AML-193 (cell line): ENCODE measurements at places on chromosomes 11 and 22.

- DNase-seq = no peak
These were observed 45.9 kb upstream of the TEAD1 start for GRCh38 chr11:12628314-12628713.

- no peak for DNase-seq
These were observed 58.4 kb downstream of the PPFIBP2 start for GRCh38 chr11:7572001-7572712.

DNA sequence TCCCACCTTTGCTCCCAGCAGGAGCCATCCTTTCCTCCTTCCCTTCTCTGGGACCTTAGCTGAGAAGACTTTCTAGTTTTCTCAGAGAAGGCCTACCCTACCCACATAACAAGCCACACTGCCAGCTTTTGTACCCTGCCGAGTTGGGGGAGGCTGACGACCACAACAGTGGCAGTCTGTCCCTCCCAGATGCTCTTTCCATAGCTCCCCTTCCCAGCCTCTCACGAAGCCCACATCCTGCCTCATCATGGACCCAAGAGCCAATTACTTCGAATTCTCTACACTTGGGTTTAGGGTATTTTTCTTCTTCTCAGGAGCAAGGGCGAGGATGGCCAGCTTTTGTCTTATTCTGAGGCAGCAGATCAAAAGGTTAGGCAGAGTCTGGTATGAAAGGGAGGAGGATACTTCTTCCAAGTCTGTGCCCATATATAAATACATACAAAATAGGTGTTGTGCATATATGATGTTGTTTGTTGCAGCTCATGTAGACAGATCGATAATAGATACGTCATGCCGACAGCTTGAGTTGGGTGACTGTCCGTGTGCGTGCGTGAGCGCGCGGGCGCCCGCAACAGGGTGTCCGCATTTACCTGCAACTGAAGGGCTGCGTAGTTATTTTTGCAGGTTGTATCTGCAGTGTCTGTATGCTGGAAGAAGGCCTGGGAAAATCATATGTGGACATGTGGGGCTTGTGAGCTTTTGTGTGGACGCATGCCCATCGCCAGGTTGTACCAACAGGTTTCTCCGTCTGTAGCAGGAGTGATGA lies 846 bp upstream of the NRGN start:
- DNase-seq = no peak

DNA sequence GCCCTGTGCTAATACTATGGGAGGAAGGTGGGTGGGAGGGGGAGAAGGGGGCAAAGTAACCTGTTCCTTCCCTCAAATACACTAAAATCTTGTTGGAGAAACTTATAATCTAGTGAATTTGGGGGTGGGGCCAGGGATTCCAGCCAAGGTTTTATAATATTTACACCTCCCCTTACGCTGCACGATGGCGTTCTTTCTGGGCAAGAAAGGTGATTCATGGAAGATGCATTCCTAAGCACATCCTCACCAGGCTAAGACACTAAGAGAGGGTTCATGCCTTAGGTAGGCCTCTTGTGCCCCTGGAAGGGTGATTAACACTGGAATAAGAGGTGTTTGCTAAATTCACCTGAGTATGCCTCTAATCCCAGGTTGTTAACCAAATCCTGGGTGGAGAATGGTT lies 82.6 kb downstream of the BARX2 start:
- DNase-seq = no peak

- DNase-seq = no peak
These were observed 317.3 kb upstream of the ANO3 start for GRCh38 chr11:26014456-26015115.

GRCh38 chr11:128563308-128563707 lies 24.1 kb downstream of the ETS1 start:
- no peak for DNase-seq

GRCh38 chr22:35838855-35839576 lies 121.3 kb downstream of the APOL5 start:
- DNase-seq = peak; percentile 61

DNA sequence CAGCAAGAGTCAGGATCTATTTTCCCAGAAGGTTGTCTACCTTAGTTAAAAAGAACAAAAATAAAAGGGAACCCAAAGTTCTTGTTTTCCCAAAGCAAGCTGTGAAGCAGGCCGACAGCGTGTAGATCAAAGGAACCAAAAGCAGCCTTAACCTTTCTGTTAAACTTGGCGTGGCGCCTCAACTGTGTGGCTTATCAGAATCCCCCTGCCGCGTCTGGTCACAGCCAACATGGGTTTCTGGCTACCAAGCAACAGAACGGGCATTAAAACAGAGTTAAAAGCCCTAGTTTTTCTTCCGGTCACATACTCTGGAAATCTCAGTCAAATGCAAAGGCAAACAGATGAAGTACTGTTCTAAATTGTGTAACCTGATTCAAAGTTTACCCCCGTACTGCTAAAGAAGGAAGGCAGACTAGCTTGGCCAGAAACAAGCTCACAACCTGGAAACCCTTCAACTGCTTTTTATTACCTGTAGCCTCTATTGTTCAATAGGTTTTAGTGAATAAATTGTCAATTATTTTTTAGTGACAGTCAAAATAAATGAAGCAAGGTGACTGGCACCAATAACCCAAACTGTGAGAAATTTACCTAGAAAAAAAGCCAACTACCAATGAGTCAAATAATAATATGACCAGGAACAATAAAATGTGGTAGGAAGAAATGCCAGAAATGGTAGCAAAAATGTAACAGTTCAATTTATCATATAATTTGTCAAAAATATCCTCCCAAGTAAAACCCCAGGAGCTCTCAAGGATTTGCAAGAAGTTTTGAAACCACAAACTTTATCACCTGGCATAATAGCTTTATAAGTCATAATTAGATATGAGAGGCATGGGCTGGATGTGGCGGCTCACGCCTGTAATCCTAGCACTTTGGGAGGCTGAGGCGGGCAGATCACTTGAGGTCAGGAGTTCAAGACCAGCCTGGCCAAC lies 21.4 kb downstream of the CHKA start:
- no peak for DNase-seq

- DNase-seq = no peak
These were observed 256.5 kb downstream of the CNTN5 start for GRCh38 chr11:99277281-99277680.

DNA sequence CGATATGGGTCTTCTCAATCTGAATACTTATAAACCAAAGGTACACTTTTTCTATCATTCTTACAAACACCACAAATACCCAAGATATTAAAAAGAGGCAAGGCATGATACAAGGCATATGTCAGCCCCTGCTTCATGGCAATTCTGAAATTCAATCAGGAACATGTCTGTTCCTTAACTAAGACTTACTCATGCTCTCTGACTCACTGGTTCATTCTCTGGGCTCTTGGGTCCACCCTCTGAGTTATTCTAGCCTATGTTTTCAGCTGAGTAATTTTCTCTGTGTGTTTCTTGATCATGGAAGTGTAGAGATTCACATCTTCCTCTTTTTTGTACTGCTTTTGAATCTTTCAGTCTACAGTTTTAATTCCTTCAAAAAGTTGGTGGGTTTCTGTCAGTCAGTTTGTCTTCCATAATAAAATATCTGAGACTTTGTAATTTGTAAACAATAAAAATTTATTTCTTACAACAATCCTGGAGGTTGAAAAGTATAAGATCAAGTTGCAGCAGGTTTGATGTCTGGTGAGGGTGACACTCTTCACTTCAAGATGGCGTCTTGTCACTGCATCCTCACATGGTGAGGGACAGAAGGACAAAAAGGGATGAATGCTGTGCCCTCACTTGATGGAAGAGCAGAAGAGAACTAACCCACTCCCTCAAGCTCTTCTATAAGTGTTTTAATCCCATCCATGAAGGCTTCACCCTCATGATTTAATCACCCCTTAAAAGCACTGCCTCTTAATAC lies 211.7 kb downstream of the FAM76B start:
- no peak for DNase-seq

DNA sequence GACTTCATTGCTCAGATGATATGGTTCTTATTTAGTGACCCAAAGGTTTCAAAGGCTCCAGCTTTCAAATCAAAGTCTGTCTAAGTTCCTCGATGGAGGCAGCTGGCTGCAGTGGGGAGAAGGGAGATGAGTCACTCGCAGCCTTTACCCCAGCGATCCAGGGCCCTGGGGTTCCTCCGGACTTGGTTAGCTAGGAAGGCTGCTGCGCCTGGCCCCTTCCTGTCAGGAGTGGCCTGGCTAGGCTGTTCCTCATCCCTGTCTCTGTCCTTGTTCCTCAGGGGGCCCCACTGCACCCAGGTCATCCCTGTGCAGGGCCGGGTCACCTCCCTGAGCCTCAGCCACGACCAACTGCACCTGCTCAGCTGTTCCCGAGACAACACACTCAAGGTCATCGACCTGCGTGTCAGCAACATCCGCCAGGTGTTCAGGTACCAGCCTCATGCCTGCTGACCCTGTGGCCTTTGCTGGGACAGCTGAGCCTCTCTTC lies 13.9 kb downstream of the ATG16L2 start:
- no peak for DNase-seq

DNA sequence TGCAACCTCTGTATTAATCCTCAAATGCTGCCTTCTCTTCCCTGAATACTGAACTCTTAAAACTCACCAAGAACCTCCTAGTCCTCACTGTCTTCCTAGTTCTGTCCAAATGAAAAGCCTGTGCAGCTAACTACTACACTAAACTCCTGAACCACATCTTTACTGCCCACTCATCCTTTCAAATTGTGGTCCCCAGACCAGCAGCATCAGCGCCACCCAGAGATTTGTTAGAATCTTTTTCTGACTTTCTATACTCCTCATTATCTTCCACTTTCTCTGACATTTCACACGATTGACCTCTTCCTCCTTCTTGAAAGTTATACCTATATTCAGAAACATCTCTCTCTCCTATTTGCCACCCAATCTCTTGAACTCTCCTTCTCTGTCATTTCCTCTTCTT lies 461.3 kb downstream of the DLG2 start:
- no peak for DNase-seq

- DNase-seq = no peak
These were observed 92.6 kb upstream of the LIN7C start for GRCh38 chr11:27599217-27599616.
